ENCODE measurements at places on chromosomes 16 and 17.

DNA sequence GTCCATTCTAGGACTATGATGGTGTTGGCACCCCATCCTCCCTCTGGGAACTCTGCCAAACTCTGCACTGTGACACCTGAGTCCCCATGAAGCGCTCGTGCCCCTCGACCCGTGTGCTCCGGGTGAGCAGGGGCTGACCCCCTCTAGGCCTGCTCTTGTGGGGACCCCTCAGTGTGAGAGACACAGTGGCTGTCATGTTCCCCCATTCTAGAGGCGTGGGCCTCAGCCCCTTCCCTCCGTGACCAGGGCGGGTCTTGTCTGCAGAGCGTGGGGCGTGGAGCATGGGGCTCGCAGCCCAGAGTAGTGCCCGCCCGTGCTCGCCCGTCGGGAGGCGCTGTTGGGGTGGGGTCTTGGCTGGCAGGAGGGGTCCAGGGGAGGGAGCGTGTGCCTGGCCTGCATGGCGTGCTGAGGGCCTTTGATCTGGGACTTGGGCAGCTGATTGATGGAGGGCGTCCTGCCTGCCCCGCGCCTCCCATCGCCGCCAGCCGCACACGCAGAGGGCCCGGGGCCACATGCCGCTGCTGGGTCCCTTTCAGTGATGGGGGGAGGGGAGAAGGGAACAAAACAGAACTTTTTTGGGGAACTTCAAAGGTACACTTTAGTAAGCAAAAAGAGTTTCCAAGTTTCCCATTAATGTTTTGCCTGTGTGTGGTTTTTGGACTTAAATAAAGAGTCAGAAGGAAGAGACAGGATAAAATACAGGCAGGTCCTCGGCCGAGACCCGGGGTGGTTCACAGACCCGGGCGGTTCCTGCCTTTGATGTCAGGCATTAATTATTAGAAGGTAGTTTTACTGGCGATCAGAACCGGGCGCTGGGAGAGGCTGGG, 22.5 kb downstream of the CENPX start:
- DNase-seq, result no peak

DNA sequence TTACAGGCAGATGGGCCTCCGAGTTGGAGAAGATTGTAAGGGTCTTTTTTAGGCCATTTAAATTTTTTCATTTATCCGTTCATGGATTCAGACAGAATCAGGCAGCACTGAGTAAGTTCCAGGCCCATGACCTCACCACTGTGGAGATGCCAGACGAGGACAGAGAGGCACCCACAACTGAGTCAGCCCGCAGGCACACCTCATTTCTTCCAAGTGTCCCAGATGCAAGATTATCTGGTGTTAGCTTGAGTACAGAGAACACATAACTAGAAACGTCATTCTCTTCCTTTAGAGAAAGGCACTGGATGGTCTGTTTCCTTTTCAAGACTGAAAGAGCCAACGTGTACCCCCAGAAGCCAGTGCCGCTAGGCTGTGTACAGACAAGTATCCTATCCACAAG, 16.9 kb downstream of the CLEC16A start:
- DNase-seq, result no peak

DNA sequence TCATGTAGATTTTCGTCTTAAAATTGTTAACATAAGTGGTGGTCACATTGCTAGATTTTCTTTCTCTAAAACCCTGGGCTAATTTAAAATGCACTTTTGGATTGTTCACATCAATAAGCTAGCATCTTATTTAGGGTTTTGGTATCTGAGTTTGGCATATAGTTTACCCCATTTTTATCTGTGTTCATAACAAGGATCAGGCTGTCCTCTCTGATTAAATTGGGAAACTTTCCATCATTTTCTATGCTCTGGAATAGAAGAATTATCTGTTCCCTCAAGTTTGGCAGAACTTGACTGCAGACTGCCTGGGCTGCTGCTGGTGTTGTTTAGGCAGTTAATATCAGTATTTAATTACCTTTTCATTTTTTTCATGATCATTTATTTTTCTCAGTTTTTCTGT, 1.8 kb downstream of the SPECC1 start:
- DNase-seq, result no peak

GRCh38 chr17:59619035-59619297, 729 bp upstream of the CLTC start:
- no peak for DNase-seq

GRCh38 chr17:21113716-21114115, 13.0 kb upstream of the DHRS7B start:
- DNase-seq, result no peak

DNA sequence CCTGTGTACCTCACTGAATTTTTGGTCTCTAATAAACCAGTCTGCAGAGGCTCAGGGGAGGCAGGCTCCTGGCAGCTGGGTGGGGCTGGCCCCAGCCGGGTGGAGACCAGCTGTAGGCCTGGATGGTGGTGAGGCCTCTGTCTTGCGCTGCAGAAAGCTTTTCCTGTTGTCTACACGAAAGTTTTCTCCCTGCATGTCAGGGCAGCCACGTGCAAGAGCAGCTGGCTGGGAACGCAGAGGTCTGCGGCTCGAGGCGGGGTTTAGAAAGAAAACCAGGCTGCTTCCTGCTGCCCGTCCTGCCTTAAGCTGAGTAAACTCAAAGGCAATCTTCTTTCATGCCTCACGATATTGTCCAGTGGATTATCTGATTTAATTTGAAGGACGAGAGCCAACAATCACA, 2.4 kb downstream of the SERPINF1 start:
- no peak for DNase-seq

Measured in NCI-H345 (cell line).